ENCODE measurements at places on chromosomes 3 and 15. TPM values are rescaled to one million over a fixed set of nuclear protein-coding genes. Genes with fewer than 3 reads are reported as not detected.

DNA sequence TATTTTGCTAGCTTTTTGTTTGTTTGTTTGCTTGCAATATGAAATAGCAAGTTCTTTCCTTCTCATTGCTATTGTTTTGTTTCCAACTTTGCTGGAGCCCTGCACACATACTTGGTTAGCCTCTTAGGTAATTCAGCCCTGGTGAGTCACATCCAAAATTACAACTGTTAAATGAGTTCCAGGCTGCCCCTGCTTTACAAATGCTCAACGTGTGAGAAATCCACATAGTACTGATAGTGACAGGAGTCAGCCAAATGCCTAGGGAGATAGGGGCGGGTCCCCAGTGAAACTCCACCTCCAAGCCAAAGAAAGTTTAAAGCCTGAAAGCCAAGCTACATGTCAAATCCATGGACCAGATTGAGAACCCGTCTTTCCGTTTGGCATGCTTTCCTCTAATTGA lies 81.3 kb upstream of the RNF7 start:
- DNase-seq = peak; percentile 56

DNA sequence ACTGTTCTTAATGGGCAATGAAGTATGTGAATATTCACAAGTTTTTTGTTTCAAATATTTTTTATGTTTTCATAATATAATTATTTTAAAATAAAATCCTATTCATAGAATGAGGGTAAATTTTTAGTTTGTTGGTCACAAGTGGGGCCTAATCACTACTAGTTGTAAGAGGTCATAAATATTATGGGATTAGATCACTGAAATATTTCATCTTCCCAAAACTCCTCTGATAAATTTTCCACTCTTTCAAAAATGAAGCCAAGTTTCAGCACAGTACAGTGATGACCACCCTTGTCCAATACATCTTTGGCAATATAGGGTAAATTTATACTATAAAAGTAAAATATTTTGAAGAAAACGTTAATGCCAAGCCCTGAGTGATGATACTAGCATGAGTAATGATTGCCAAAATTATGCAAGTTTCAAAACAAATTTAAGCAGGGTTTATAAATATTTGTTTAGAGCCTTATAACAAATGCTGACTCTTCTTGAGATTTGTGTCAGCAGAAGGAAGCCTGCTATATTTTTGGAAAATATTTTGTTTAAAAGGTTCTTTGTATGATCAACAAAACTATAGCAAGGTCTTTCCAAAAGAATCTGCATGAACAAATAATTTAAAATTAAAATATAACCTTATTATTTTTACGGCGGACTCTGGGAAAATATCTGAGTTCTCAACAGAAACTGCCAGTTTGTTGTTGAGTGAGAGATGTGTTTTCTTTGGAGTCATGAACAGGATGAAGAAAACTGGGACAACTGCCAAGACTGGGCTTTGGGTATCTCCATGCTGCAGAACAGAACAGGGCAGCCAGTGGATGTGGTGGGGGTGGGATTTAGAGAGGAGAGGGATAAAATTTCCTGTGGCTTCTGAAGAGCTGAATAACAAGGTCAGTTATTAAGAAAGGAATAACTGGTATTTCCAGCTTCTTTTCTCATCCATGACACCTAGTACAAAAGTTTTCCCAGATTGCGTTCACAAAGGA lies 17.9 kb upstream of the TM4SF1 start:
- DNase-seq = peak; percentile 82

- no peak for DNase-seq
Measured at GRCh38 chr3:191263365-191263764, 64.3 kb downstream of the OSTN start.

GRCh38 chr3:48470286-48470685 lies 23.7 kb downstream of the ATRIP start:
- no peak for DNase-seq

- no peak for DNase-seq
Measured at GRCh38 chr3:31710123-31710803, 177.5 kb downstream of the STT3B start.

GRCh38 chr3:64983583-64984359 lies 296.0 kb upstream of the ADAMTS9 start:
- no peak for DNase-seq

Gene GNAT1
- total RNA-seq = not detected

Gene IQCF5
- not detected for total RNA-seq

Gene CHRNB4
- not detected for total RNA-seq

Gene PLA2G4E
- total RNA-seq = not detected

Gene PROK2
- 1.9 TPM for total RNA-seq
